ENCODE measurements at places on chromosomes 16 and 17. TPM values are rescaled to one million over a fixed set of nuclear protein-coding genes. Genes with fewer than 3 reads are reported as not detected.

Gene TIGD7
- total RNA-seq: 5.2 TPM

Gene MGAT5B
- total RNA-seq: 2.4 TPM

Gene C16orf92
- not detected for total RNA-seq

Gene SLFN14
- not detected for total RNA-seq

DNA sequence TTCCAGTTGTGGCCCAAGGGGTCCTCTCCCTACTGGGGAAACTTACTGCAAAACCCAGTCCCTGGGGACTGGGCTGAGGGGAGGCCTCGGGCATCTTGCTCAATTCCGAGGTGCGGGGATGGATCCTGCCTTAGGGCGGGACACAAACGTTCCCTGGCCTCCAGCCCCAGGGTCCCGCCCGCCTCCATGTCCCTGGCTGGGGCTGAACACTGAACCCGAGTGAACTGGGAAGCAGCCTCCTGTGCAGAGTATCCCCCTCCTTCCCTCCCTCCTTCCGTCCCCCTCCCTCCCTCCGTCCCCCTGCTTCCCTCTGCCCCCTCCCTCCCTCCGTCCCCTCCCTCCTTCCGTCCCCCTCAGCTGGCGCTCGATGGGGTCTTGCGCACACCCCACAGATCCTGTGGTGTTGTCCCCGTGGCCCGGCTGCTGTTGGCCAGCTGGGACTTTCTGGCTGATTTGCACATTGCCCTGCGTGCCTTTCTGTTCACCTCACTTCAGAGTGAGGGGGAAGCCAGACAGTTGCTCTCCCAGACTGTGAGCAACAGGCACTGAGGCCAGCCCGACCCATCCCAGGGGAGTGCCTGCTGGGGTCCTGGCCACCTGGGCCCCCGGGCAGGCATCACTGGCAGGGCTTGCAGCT is 5.5 kb downstream of the TRAF7 start:
- DNase-seq: no peak

DNA sequence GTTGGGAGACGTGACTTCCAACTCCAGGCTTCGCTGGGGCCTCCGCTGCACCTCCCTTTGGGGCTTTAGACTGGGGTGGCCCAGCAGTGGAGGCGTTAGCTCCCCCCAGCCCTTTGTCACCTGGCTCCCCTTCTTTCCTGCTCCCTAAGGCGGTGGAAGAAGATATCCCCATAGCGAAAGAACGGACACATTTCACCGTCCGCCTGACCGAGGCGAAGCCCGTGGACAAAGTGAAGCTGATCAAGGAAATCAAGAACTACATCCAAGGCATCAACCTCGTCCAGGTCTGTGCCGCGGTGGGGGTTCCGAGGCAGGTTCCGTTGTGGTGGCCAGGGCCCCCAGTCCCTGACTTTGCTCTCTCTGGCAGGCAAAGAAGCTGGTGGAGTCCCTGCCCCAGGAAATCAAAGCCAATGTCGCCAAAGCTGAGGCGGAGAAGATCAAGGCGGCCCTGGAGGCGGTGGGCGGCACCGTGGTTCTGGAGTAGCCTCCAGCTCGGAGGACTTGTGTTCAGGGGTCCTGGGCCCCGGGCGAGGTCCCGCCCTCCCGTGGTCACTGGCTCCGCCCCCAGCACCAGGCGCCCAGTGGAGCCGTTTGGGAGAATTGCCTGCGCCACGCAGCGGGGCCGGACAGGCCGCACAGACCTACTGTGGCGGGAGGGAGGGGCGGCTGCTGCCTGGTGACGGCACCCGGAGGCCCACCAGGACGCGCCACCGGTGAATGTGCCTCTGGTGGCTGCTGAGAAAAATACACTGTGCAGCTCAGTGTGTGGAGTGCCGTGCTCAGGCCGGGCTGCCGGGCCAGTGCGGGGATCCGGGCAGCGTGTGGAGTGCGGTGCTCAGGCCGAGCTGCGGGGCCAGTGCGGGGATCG is 3.8 kb downstream of the MRPL12 start:
- no peak for DNase-seq

GRCh38 chr17:57589151-57590034 is 155.7 kb downstream of the CCDC182 start:
- no peak for DNase-seq

All from MG63 (cell line).